ENCODE measurements at places on chromosomes 1 and 21.

DNA sequence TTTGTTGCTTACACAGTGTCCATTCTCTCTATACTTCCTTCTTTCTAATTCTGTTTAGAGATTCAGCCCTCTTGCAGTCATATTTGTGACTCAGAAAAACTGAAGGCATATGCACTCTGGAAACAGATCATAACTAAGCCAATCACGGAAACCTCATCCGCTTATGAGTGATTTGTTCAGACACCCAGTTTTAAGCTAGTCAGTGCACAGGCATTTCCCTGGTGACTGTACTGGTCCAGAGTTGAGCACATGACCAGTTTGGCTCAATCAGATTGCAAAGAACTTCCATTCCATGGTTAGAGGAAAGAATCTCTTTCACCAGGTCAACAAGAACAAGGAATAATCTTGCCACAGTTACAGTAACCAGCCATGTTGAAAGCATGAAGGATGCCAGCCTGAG is 69.2 kb upstream of the SGIP1 start:
- DNase-seq: no peak

DNA sequence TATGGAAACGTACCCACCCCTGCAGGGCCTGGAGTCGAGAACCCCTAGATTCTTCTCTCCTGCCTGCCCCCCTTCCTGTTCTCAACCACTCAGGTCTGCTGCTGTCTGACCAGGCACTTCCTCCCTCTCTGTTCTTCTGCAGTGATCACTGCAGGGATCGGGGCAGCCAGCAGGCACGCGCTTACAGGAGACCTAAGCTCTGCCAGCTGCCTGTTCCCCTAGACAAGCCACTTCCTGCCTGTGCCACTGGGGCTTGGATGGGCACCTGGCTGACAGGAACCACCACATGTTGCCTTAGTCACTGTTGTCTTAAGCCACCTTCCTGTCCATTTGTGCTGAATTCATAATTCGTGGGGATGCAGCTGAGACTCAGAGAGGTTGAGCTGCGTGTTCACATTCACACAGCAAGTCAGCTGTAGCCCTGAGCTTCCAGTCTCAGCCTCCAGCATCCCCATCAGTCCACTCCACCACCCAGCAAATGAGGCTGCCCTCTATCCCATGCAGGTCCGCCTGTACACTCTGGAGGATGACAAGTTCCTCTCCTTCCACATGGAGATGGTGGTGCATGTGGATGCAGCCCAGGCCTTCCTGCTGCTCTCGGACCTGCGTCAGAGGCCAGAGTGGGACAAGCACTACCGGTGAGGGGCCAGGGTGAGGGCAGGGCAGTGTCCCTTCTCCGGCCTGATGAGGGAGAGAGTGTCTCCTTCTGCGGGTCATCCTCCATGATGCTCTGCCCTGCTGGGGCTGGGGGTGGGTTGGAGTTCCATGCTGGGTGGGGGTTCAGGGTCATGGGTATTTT is 18.6 kb downstream of the FAM151A start:
- DNase-seq: peak; percentile 44

GRCh38 chr1:41610361-41610760 is 125.9 kb upstream of the EDN2 start:
- no peak for DNase-seq

DNA sequence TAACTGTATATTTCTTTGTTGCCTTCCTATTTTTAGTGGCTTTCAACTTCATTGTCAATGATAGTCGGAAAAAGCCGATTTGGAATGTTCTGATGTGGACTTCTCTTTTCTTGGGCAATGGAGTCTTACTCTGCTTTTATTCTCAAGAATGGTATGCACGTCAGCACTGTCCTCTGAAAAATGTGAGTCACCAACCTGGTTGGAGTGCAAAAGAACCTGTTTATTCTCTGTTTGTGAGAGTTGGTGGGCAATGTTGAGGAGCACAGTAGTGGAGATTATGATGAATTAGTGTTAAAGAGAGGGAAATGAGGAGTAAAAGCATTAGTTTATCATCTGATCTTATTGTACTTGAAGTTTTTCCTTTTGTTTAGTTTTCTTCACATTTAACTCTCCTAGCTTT is 14.5 kb upstream of the AXDND1 start:
- DNase-seq: no peak

GRCh38 chr1:152110860-152111514 is 4.3 kb downstream of the TCHH start:
- peak; percentile 50 for DNase-seq

GRCh38 chr1:34970829-34971228 is 14.3 kb downstream of the TMEM35B start:
- DNase-seq: no peak

DNA sequence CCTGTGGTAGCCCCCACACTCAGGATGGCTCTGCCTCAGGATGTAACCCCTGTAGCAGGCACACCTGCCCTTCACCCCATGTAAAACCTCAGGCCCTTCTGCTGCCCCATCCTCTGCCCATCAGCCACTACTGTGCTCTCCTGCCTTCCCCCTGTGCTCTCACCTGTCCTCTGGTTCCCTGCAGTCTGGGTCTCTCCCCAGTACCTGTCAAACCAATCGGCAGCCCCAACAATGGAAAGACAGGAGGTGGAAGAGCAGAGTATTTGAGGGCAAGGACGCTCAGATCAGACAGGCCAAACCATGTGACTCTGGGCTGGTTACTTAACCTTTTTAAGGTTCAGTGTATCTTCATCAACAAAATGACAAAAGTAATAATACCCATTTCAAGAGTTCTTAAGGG is 30.9 kb downstream of the SMIM12 start:
- DNase-seq: no peak

DNA sequence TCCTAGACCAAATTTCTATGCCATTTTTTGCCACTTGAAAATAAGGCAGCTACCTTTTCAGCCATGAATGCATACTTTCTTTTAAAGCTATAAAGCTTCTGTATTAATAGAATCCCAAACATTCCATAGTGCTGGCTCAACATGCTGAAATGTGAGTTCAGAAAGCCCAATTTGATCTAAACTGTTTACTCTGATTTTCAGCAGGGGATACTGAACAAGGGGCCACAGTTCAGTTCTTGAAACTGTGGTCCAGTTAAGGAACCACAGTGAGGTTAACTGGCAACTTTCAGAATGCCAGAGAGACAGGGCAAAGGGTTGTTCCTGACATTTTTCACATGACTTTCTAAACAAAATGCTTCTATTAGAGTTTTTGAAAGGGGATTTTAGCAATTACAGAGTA is 85.7 kb upstream of the COL11A1 start:
- DNase-seq: no peak

DNA sequence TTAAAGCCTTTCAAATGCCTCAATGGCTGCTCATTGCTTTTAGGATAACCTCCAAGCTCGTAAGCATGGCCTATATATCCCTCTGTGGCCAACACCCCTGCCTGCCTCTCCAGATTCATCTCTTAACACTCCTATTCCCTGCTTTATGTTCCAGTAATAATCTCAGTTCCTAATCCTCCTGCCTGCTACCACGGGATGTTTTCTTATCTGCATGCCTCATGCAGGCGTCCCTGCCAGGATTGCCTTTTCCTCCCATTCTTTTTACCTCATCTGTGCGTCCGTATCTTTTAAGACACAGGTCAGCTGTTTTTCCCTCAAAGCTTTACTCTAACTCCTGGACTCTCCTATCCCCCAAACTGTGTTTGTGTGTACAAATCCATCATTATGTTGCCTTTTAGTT is 36.1 kb downstream of the ZBTB40 start:
- DNase-seq: no peak

All from activated CD4-positive, alpha-beta T cell treated with anti-CD3 and anti-CD28 coated beads, Interleukin-10, Interleukin-2, amounts not matched to agents 100 ng/mL and 50 ng/mL, durations not matched to agents 16 hours and 8 hours (primary cell).